NCI-H1048 (cell line): ENCODE measurements at places on chromosomes 7 and 10.

DNA sequence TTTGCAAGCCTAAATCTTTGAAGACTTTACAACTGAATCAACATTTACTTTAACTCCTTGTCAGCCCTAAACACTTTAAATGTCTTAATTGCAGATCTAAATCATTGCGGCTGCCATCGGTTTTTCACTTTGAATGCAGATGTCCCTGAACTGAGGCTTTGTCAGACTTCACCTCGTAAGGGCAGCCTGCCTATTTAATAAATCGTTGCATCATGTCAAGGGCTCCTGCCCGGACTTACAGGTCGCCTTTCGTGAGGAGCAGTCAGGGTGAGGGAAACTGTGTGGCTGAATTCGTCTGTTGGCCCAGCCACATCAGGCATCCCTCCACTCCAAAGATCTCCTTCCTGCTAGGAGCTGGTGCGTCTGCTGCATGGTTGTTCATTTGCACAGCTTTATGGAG, 368.2 kb upstream of the NPVF start:
- DNase-seq: no peak

DNA sequence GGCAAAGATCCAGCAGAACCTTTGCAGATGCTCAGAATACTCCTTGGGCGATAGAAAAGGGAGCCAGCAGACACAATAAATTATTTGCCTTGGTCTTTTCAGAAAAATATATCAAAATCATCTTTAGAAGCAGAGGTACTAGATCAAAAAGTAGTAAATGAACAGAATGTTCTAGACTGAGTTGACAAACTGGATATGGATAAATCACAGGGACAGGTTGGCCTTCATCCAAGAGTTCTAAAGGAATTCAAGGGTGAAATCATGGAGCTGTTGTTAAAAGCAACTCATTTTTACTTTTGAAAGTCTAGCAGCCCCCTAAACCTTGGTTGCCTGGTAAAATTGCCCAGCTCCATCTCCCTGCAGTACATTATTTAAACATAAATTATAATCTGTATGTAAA, 99.1 kb downstream of the PLCE1 start:
- DNase-seq: no peak

GRCh38 chr7:66727058-66727457, 13.5 kb upstream of the RABGEF1 start:
- no peak for DNase-seq

- no peak for DNase-seq
Measured at GRCh38 chr10:117264782-117265181, 23.9 kb downstream of the SLC18A2 start.

GRCh38 chr10:80986596-80986995, 448.9 kb downstream of the SH2D4B start:
- DNase-seq: no peak

GRCh38 chr10:96230527-96230926, 40.8 kb downstream of the BLNK start:
- DNase-seq: no peak

GRCh38 chr10:119301397-119301796, 94.0 kb downstream of the GRK5 start:
- DNase-seq: no peak

DNA sequence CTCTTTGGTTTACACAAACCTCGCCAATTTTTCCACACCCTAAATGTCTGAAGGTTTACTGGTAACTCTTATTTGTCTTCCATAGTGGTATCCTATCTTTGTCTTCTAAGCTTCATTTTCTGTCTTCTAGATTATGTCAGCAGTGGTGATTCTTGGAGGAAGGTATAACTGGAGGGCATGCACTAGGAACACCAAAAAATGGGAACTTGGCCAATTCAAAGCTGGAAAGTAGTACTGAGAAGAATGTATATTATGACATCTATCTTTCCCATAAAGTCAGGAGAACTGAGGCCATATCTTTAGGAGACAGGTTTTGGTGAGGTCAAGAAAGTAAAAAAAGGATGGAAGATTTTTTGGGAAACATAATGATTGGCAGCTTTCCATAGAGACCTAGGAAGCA, 113.3 kb downstream of the CPEB3 start:
- no peak for DNase-seq

GRCh38 chr10:69742356-69742695, 59.4 kb upstream of the COL13A1 start:
- no peak for DNase-seq

GRCh38 chr7:7182156-7183060, at the start of gene C1GALT1:
TSS of gene C1GALT1 (plus strand) at chr7:7182544. CDS start at chr7:7234320, 51,776 bp downstream.
- peak; percentile 93 for DNase-seq

- DNase-seq: peak; percentile 1
Measured at GRCh38 chr10:122911889-122912484, 1.6 kb downstream of the FAM24A start.
